ENCODE measurements at places on chromosomes 12 and 14.

DNA sequence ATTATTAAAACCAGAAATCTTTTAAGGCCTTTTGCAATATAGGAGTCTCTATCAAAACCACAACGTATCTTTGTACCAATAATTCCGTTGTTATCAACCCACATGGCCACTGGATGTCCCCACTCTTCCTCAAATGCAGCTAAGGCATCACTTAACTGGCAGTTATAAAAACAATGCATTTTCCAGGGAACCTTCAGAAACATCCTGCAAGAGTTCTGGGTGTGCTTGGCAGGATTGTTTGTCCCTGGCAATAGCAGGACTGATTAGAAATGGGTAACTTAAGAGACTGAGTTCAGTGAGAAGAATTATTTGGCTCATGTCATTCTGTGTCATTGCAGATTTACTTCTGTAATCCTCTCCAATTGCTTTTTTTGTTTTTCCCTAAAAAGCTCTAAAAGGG is 112.0 kb downstream of the SLC15A5 start:
- peak; percentile 79 for DNase-seq

GRCh38 chr14:90387206-90387760 is 9.5 kb upstream of the CALM1 start:
- no peak for DNase-seq

- DNase-seq: no peak
These were observed 1.5 kb downstream of the PTMS start for GRCh38 chr12:6767353-6768319.

- DNase-seq: no peak
These were observed 28.6 kb upstream of the BLTP3B start for GRCh38 chr12:100171248-100171647.

GRCh38 chr14:24298892-24299254 is 707 bp downstream of the DHRS1 start:
- DNase-seq: no peak

DNA sequence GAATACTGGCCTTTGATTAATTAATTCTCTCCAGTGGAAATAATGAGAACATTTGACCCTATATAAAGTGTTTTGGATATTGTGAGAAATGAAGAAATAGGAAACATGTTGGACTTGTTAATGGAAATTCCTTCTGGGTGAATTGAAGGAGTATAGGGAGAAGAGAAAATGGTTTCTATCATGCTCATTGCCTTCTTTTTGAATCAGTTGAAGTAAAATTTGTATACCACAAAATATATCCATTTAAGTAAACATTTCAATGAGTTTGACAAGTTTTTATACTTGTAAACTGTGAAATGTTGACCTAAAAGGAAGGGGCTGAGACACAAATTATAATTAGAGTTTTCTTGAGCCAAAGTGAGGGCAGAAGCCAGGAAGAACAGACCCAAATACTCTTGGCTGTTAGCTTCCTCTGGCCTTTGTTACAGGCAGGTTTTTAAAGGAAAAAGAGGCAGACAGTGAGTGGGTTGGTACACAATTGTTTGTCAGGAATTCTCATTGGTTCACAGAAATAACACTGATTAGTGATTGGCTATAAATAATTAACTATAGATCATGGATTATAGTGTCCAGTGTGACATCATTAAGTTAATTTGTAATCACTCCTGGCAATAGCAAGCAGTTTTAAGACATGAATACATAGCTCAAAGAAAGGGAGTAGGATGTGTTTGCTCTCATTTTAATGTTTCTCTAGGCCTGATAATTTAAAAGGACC is 826 bp downstream of the ZNF705A start:
- DNase-seq: no peak

GRCh38 chr14:96252999-96253539 is 2.9 kb upstream of the BDKRB1 start:
- peak; percentile 40 for DNase-seq

- no peak for DNase-seq
These were observed 67.0 kb downstream of the CRADD start for GRCh38 chr12:93743999-93744689.

DNA sequence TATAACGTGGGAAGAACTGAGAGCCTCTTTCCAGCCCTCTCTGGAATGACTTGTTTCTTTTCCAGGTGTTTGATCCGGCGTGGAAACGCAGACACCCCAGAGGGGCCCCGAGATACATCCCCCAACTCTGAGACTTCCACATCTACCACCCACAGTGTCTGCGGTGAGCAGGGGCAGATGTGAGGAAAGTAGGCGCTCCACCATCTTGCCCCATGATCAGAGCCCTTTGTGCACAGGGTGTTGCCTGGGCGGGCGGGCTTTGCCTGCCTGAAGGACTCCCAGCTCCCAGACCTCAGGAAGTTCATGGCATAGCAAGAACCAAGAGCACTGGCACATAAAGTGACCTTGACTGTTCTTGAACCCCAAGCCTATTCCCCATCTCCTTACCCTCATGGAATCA is 2.8 kb downstream of the CARMIL3 start:
- no peak for DNase-seq

DNA sequence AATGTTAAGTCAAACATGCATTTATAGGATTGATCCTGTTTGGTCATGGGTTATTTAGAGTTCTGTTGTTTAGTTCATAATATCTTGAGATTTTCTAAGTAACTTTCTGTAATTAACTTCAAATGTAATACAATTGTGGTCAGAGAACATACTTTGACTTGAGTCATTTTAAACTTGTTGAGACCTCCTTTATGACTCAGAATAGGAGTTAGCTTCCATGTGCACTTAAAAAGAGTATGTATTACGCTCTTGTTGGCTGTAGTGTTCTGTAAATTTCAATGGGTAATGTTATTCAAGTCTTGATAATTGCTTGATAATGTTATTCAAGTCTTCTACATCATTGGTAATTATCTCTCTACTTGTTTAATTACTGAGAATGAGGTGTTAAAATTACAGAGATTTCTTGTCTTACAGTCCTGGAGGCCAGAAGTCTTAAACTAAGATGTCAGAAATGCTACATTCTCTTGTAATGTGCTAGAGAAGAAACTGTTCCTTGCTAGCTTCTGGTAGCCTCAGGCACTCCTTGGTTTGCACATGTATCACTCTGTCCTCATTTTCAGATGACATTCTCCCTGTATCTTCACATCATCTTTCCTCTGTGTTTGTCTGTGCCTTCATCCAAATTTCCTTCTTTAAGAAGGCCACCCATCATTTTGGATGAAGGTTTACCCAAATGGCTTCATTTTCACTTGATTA is 197.3 kb downstream of the TMTC3 start:
- DNase-seq: no peak

- DNase-seq: no peak
These were observed at the start of gene SERPINA5 for GRCh38 chr14:94581127-94581999. Gene SERPINA5, plus strand, starts transcription at chr14:94581426. Its CDS starts 5,937 bp downstream, at chr14:94587363.

- peak; percentile 43 for DNase-seq
These were observed 42.9 kb downstream of the TRIP11 start for GRCh38 chr14:91996948-91997371.

Data from NT2/D1 (cell line).